CD4-positive, alpha-beta T cell treated with Interleukin-10 for 1 hour (primary cell): ENCODE measurements at places on chromosomes 12 and 14.

GRCh38 chr12:109296431-109296830 is 12.7 kb downstream of the FOXN4 start:
- no peak for DNase-seq

- DNase-seq, result no peak
Measured at GRCh38 chr14:105385698-105386365, 12.5 kb upstream of the TEX22 start.

GRCh38 chr14:21071225-21072030 is 1.3 kb downstream of the ARHGEF40 start:
- peak; percentile 61 for DNase-seq

GRCh38 chr12:18139254-18139653 is 49.3 kb upstream of the RERGL start:
- DNase-seq, result no peak

- DNase-seq, result peak; percentile 94
Measured at GRCh38 chr12:4271717-4272423, 1.7 kb upstream of the CCND2 start.

DNA sequence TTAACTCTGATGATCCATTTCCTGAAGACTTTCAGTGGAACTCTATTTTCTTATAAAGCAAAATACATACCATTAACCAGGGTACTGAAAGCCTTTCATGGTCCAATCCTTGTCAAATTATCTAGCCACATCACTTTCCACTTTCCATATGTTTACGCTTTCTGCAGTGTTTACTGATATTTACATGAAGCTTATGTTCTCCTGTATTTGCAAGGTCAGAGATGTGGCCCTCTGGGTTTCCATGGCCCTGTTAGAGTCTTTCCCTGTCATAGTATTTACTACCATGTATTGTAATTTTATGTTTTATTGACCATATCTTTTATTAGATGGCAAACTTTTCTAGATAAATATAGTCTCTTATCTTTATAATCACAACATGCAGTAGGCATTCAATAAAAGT is 23.5 kb upstream of the IGF1 start:
- DNase-seq, result no peak

GRCh38 chr14:26655128-26655527 is 57.3 kb upstream of the NOVA1 start:
- no peak for DNase-seq

DNA sequence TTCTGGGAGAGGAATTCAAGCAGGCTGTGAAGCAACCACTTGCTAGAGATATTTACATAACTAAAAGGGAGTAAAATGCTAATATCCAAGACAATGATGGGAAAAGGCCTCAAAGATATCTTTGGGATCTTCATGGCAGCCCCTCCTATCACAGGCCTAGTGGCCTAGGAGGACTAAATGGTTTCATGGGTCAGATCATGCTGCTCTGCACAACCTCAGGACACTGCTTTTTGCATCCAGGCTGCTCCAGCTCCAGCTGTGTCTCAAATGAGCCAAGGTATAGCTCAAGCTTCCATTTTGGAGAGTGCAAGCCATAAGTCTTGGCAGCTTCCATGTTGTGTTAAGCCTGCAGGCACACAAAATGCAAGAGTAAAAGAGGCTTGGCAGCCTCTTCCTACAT is 195.6 kb upstream of the SSTR1 start:
- no peak for DNase-seq

DNA sequence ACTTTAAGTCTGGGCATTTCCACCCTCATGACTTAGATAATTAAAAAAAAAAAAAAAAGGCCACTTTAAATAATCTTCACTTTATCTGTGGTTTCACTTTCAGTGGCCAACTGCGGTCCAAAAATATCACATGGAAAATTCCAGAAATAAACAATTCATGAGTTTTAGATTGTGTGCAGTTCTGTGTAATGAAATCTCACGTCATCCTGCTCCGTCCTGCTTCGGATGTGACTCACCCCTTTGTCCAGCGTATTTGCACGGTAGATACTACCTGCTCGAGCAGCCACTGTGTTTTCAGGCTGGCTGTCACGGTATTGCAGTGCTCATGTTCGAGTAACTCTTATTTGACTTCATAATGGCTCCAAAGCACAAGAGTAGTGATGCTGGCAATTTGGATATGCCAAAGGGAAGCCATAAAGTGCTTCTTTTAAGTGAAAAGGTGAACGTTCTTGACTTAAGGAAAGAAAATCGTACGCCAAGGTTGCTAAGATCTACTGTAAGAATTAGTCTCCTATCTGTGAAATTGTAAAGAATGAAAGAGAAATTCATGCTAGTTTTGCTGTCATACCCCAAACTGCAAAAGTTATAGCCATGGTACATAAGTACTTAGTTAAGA is 2.4 kb downstream of the E2F7 start:
- no peak for DNase-seq

- no peak for DNase-seq
Measured at GRCh38 chr14:86083616-86084015, 553.7 kb downstream of the FLRT2 start.

- DNase-seq, result no peak
Measured at GRCh38 chr12:113392988-113393579, 10.6 kb downstream of the SDS start.

DNA sequence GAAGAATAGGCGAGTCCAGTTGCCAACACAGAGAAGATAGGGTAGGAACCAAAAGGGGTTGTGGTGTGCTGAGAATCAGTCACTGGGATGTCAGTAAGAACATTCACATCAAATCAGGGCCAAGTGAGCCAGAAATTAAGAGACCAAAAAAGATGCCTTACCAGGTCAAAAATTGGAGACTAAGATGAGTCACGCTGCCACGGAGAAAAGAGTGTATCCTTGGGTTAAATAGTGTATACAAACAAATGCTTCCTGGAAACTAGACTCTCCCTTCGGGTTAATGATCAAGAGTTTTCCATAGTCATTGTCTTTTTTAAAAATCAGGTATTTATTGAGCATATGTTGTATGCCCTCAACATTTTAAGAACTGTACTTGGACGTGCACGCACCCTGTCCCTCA is 45.2 kb upstream of the BAZ1A start:
- DNase-seq, result no peak

- no peak for DNase-seq
Measured at GRCh38 chr12:75341873-75342272, 7.4 kb downstream of the GLIPR1L1 start.

- no peak for DNase-seq
Measured at GRCh38 chr12:59847127-59847526, 251.3 kb downstream of the SLC16A7 start.

DNA sequence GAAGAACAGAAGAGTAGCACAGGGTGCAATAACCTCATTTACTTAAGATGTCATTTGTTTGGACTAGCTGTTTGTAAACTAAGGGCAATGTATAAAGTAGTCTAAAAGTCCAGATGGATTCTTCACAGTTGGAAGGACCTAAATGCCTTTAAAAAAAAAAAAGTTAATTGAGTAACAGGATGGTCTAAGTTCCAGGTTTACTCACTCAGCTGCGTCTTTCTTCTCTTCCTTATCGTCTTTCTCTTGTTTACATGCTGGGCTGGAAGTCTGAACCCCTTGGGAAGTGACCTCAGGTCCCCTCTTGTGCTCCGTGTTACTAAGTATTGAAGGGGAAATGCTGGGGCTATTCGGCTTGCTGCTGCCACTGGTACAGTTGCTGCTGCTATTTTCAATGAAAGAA is 82.5 kb downstream of the SH2B3 start:
- no peak for DNase-seq

- DNase-seq, result no peak
Measured at GRCh38 chr14:99575043-99576023, 28.7 kb downstream of the CCDC85C start.
